ENCODE measurements at places on chromosomes 12 and 14.

DNA sequence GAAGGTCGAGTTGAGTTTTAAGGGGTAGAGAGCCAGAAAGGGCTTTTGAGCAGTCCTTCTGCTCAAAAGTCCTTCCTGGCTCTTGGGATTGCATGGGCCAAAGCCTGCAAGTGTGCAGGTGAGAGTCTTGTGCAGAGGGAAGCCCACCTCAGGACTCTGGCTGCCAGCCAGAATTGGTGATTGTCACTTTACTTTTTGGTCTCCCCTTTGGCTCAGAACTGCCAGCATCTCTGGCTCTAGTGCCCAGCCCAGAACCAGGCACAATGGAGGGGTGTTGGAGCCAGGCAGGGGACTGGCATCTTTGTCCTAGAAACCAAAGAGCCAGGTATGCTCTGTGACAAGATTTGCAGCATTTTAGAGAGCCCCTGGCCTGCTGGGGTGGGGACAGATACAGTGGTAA is 23.5 kb downstream of the FAM222A start:
- no peak for DNase-seq

DNA sequence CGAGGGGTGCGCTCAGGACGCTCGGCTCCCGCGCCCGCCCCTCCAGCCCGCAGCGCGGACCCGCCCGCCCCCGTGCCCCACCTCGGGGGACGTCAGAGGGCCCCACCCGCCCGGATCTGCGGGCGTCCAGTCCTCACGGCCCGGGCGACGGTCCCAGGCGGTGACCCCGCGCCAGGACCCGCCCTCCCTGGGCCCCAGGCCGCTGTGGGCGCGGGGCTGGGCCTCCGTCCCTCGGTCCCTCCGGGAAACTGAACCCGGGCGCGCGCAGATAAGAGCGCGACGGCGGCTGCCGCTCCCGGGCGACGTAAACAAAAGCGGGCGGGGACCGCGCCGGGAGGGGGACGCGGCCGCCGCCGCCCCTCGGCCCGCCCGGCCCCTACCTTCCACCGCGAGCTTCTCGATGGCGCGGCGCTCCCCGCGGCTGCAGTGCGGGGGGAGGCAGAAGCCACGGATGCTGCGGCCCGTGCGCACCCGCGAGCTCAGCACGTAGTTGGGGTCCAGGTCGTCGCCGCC is 1.1 kb downstream of the CKB start:
- DNase-seq = no peak

GRCh38 chr12:62003701-62004100 is 256.5 kb upstream of the USP15 start:
- DNase-seq = no peak

DNA sequence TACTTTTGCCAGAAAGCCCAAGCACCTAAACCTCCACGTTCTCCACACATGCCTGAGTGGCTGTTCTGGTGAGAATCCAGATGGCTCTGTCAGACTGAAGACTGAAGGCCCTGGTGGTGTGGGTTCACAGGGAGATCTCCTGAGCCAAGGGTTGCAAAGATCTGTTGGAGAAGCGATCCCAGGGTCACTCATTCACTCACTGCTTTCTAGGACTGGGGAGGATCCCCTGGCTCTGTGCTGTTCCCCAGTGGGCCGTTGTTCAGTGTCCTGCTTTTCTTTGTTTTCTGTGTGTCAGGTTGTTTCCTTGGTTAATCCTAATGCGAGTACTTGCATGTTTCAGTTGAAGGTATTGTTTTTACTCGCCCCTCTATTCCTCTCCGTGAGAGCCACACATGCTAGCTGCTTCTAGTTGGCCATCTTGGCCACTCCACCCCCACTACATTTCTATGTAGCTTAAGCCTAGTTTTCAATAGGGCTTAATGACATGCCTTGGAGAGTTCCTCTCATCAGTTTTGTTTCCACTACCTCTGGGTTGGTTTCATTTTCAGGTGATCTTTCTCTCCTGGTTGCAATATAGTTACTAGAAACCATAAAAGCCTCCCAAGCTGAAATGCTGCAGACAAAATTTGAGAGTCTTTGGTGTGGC is 144.5 kb upstream of the SLC38A2 start:
- no peak for DNase-seq

DNA sequence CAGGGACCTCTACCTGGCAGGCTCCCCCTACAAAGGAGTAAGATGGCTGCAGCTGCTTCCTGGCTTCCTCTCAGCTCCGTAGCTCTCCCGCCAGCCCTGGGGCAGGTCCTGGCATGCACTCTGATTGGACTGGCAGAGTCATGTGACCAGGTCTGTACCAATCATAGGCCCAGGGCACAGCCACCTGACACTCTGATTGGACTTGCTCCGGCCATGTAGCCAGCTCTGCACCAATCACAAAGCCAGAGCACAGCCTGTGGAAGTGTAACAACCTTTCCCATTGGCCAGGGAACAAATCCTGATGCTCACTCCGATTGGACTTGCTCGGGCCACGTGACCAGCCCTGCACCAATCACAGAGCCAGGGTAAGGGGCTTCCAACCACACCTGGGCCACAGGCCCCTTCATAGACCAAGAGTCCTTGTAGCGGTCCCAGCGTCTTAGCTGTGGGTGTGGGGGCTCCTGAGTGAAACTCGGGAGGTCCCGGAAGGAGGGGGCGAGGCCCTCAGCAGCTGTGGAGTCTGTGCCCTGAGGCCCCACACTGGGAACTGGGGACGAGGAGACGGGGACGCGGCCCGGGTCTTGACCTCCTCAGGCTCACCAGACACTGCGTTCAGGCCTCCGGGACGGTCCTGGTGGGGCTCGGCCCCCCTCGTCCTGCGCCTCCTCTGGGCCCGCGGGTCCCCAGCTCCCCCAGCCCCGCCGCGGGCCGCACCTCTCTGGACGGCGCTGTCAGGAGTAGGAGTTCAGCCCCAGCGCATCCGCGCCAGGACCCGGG is 210.6 kb downstream of the ADGRD1 start:
- DNase-seq = no peak

DNA sequence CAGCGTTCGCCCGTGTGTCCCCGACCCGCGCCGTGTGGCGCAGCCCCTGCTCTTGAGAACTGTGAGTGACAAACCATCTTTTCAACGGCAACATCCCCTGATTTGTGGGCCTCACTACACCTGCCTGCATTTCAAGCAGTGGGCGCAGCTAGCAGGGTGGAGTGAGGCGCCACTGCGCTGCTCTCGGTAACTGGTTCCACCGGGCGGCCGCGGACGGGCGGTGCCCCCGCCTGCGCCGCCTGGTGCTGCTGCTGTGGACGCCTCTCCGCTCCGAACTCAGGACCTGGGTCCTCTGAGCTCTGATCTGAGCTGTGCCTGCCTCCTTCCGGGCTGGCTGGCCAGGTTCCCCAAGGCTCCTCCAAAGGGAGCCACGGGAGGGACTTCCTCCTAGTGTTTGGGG is 5.9 kb upstream of the DEGS2 start:
- no peak for DNase-seq

- DNase-seq = no peak
Measured at GRCh38 chr12:2408262-2408661, 355.5 kb downstream of the CACNA1C start.

DNA sequence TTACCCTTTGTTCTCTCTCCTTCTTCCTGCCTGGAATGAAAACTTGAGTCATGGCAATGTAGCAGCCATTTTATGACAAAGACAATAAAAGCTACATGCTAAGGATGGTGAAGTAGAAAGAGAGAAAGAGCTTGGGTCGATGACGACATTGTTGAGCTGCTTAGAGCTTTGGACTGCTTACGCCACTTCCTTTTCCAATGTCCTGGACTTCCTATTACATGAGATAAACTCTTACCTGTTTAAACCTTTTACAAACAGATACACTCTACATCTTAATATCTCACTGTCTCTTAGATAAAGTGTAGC is 70.1 kb downstream of the PEBP1 start:
- no peak for DNase-seq

DNA sequence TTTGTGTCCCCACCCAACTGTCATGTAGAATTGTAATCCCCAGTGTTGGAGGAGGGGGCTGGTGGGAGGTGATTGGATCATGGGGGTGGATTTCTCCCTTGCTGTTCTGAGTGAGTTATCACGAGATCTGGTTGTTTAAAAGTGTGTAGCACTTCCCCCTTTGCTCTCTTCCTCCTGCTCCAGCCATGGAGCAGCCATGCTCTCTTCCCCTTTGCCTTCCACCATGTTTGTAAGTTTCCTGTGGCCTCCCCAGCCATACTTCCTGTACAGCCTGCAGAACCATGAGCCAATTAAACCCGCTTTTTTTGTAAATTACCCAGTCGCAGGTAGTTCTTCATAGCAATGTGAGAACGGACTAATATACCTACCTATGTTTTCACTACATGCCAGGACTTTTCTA is 2.6 kb upstream of the POC1B start:
- no peak for DNase-seq

DNA sequence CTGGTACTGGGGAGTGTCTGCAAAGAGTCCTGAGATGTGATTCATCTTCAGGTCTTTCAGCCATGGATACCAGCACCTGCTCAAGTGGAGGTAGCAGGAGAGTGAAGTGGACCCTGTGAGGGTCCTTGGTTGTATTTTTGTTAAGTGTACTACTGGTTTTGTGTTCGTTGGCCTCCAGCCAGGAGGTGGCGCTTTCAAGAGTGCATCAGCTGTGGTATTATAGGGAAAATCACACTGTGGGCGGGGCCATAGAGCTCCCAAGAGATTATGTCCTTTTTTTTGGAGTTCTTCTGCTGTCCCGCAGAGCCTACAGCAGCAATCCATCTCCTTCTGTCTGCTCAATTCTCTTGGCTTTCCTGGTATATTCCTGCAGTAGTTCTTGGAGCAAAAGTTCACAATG is 66.8 kb downstream of the SPATA7 start:
- DNase-seq = no peak

DNA sequence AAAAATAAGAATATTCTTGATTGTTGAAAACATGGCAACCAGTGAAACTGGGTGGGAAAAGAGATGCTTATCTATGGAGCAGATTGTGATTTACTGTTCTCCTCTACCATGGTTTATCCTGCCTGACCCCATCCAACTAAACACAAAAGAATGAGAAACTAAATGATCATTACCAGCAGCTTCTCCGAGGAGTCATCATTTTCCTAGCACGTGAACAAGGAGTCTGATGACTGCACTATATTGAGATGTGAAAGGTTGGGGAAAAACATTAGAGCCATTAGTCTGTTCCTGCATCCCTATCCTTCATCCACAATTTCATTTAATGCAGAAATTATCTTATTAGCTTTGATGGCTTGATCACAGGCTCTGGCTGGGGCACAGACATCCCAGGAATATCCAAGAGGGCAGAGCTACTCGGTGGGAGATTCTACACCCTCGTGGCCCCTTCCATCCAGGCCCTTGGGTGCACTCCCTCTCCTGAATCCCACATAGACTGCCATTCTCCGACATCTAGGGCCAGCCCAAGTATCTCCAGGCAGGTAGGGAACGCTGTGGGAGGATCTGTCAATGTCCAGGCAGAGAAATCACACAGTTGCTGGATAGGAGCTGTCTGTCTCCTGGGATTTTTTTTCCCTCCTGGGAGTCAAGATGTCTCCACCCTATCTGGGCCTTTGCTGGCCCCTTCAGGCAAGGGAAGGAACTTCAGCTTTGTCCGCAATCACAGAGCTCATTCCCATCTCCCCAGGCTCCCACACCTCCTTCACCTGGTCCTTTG is 43.3 kb upstream of the DHRS4 start:
- DNase-seq = no peak

DNA sequence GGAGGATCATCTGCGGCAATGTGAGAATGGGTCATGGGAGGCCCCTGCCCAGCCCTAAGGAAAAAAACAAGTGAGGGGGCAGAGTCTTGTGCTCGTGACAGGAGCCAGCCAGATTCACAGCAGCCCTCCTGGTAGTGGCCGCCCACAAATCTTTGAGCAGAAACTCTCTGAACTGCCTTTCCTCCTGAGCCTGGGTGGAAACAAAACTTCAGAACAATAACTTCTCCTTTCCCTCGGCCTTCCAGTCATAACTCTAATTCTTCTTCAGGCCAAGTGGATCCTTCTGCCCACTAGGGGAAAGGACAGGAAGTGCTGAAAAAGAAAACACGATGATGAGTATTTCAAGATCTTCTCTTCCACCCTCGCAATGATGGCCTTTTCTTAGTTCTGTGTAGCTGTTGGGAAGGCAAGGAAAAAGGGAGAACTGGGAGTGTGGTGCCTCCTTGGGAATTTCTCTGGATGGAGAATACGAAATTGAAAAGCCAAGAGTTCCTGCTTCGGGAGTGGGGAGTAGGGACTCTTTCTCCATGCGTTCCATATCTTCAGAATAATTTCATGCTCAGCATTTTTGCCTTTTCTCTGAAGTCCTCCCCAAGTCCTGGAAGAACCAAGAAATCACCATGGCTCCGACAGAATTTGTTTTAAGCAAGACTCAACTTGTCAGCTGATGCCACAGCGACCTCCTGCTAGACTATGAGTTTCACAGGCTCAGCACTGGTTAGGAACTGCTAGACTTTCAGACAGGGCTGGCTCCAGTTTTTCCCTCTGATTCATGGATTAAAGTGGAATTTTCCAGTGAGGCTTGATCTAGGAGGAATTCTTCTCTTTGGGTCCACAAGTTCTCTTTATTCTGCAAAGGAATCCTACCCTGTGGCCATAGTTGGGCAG is 188.9 kb downstream of the CAND1 start:
- no peak for DNase-seq

DNA sequence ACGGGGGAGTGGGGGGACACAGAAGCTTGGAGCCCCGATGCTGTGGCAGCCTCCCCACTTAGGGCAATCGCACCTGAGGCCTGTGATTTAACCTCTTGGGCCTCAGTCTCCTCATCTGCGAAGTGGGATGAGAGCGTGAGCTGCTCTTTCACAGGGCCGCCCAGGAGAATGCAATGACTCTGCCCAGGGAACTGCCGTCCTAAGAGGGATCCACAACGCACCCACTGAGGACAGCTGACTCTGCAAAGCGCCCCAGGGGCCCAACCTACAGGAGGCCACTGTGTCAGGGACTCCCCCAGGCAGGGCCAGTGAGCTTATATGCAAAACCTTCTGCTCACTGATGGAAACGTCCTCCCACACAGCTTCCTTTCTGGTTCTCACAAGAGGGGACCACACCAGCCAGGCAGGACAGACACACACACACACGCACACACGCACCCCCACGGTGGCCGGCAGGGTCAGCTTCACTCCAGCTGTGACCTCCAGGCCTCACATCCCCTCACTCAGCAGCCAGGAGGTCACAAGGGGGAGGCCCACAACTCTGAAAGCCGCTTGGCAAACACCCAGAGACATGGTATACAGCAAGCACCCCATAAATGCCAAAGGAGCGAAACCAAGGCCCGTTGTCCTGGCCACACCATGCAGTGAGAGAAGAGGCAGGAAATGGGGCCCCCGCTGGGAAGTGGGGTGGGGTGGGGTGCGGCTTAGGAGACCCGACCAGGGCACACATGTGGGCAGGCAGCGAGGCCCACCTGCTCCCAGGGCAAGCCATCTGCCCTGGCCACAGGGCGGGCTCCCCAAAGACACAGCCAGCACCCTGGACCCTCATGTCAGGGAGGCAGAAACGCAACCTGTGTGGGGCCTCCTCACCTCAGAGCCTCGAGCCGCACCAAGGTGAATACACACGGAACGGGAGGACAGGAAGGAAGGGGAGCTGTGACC is 73.3 kb downstream of the NCOR2 start:
- no peak for DNase-seq

DNA sequence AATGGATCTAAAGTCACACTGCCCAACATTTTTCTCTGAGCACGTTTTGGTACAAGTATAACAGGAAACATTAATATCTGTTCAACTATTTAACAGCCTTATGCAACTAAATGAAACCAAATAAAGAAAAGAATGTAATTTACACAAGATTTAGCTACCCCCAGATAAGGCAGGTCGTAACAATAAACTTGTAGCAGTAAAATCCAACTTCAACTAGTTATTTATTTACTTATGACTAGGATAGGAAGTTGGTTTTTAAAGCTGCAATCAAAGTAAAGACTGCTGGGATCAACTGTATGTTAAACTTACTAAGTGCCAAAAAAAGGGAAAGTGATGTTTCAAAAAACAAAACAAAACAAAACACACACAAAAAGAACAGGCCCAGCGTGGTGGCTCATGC is 30.9 kb downstream of the FERMT2 start:
- no peak for DNase-seq

Data from coronary artery (tissue), 2 donors.